ENCODE measurements at places on chromosomes 13 and 19. TPM values are rescaled to one million over a fixed set of nuclear protein-coding genes. Genes with fewer than 3 reads are reported as not detected.
A peak's percentile ranks its signal among the peaks of the same experiment; 100 is the strongest.

DNA sequence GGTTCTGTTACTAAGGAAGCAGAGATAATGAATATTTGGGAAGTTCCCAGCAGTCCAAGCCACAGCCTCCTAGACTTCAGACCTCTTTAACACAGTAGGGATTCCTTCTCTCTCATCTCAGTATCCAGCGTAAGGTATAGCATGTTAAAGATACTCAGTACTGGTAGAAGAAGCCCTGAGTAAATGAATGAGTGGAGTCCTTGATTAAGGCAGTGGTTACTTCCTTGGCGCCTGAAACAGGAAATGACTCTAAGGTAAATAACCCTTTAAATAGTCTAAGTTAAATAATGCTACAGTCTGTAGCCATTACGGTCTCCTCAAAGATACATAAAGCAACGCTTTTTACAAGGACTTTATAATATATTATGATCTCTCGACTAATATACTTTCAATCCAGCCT lies 650.8 kb upstream of the MIR17HG start:
- H3K36me3 ChIP-seq = no peaks in the 10 kb centered on the region
- no peak for DNase-seq
- no peak overlapping the region for H3K4me3 ChIP-seq

- no peaks in the 10 kb centered on the region for H3K36me3 ChIP-seq
- no peak overlapping the region for H3K4me3 ChIP-seq
- no peak for DNase-seq
- no peaks in the 10 kb centered on the region for H3K4me1 ChIP-seq
Observed at GRCh38 chr13:102968572-102969228, 97.5 kb downstream of the SLC10A2 start.

- peaks cover 8% of the 10 kb centered on the region for H3K36me3 ChIP-seq
- H3K27ac ChIP-seq = peak overlapping the region; percentile 84
- peak overlapping the region; percentile 29 for H3K4me3 ChIP-seq
- no peaks in the 10 kb centered on the region for H3K27me3 ChIP-seq
- peaks cover 13% of the 10 kb centered on the region for H3K4me1 ChIP-seq
- no peak for DNase-seq
Observed at GRCh38 chr19:13104848-13105711, 2.4 kb upstream of the LYL1 start.

GRCh38 chr13:51107996-51108395 lies 3.1 kb downstream of the C13orf42 start:
- no peak overlapping the region for H3K27ac ChIP-seq
- H3K4me1 ChIP-seq = no peaks in the 10 kb centered on the region
- H3K36me3 ChIP-seq = no peaks in the 10 kb centered on the region
- H3K27me3 ChIP-seq = no peaks in the 10 kb centered on the region

GRCh38 chr13:41708713-41709112 lies 251.4 kb downstream of the RGCC start:
- DNase-seq = no peak
- H3K4me3 ChIP-seq = peak overlapping the region; percentile 37
- peaks cover 30% of the 10 kb centered on the region for H3K4me1 ChIP-seq
- no peaks in the 10 kb centered on the region for H3K36me3 ChIP-seq

- H3K4me1 ChIP-seq = no peaks in the 10 kb centered on the region
- no peaks in the 10 kb centered on the region for H3K36me3 ChIP-seq
- no peaks in the 10 kb centered on the region for H3K27me3 ChIP-seq
- H3K27ac ChIP-seq = no peak overlapping the region
- no peak for DNase-seq
- H3K4me3 ChIP-seq = no peak overlapping the region
Observed at GRCh38 chr13:89380101-89380500, 1708.9 kb downstream of the SLITRK5 start.

DNA sequence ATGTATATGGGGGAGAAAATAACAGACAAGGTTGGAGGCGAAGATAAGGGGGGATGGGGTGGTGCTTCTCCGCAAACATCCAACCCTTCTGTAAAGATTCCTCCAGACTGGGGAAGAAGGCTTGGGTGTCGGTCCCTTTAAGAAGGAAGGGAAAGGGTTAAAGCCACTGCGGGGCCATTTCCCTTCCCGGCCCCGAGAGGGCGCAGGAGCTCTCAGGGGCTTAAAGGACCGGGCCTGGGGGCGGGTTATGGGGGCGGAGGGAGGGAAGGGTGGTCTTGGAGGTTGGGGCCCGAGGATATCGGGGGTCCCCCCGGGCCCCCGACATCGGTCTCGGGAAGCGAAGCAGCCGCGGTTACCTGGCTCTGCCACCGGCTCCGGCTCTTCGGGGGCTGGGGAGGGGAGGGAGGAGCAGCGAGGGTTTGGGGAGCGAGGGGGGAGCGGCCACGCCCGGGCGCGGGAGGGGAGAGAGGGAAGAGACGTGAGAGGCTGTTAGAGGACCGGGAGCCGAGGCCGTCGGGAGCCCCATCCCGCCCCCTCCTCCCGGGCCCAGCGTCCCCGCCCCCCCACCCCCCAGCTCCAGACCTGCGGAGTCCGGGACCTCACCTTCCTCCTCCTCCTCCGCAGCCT lies 2.8 kb downstream of the TNNT1 start:
- H3K27ac ChIP-seq = no peak overlapping the region
- peaks cover 4% of the 10 kb centered on the region for H3K27me3 ChIP-seq

DNA sequence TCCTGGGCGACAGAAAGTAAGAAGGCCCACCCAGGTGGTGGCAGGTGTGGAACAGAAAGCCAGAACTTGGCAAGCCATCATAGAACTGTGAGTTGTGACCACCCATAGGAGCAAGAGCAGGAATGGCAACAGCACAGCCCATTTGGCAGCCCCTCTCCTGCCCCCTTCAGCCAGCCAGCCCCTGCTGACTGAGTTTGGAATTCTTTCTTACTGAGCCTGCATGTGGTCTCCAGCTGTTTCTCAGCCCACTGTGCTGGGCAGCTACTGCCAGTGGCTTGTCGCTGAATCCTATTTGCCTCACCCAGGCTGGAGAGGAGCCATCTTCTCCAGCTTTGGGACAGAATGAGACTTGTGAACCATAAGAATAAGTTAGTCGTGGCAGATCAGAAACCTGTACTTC lies 28.3 kb downstream of the CNMD start:
- DNase-seq = no peak
- no peak overlapping the region for H3K27ac ChIP-seq
- H3K36me3 ChIP-seq = no peaks in the 10 kb centered on the region
- H3K4me3 ChIP-seq = no peak overlapping the region
- no peaks in the 10 kb centered on the region for H3K4me1 ChIP-seq
- no peaks in the 10 kb centered on the region for H3K27me3 ChIP-seq

DNA sequence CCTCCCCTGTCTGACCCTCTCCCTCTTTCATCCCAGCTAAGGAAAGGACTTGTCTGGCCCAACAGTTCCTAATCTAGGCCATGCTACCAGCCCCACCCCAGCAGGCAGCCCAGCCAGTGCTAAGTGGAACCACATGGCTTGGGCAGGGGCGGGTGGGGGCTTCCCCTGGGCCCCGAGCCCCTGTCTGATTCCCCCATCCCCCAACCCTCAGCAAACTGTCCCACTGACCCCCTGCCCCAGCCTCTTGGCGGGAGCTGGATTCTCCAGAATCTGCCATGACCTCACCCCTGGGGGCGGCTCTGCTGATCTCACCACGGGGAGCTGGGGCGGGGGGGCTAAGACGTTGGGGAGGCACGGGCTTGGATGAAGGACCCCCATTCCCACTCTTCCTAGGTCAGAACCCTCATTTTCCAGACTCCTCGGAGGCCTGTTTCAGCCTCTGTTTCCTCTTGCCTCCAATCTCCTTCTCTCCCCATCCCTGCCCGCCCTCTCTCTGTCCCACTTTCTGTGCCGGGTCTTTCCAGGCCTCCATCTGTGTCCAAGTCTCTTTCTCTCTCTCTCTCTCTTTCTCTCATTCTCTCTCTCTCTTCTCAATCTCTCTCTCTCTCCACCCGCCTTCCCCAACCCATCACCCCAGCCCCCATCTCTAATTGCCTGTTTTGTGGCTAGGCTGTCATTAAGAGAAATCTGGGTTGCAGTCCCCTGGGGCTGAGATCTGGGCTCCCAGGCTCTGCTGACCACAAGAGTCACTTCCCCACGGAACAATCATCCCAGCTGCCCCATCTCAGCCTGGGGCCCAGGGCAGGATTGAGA lies 2.7 kb downstream of the COL5A3 start:
- H3K27ac ChIP-seq = peak overlapping the region; percentile 9
- no peak overlapping the region for H3K4me3 ChIP-seq
- H3K4me1 ChIP-seq = peaks cover 29% of the 10 kb centered on the region
- no peak for DNase-seq
- H3K36me3 ChIP-seq = no peaks in the 10 kb centered on the region

- H3K36me3 ChIP-seq = no peaks in the 10 kb centered on the region
- no peak overlapping the region for H3K27ac ChIP-seq
- no peak overlapping the region for H3K4me3 ChIP-seq
Observed at GRCh38 chr13:82480415-82480814, 1401.9 kb downstream of the SLITRK1 start.

- no peak overlapping the region for H3K4me3 ChIP-seq
- no peaks in the 10 kb centered on the region for H3K27me3 ChIP-seq
- H3K27ac ChIP-seq = no peak overlapping the region
- no peaks in the 10 kb centered on the region for H3K4me1 ChIP-seq
- no peaks in the 10 kb centered on the region for H3K36me3 ChIP-seq
- DNase-seq = no peak
Observed at GRCh38 chr19:18185538-18185937, 7.5 kb upstream of the MPV17L2 start.

DNA sequence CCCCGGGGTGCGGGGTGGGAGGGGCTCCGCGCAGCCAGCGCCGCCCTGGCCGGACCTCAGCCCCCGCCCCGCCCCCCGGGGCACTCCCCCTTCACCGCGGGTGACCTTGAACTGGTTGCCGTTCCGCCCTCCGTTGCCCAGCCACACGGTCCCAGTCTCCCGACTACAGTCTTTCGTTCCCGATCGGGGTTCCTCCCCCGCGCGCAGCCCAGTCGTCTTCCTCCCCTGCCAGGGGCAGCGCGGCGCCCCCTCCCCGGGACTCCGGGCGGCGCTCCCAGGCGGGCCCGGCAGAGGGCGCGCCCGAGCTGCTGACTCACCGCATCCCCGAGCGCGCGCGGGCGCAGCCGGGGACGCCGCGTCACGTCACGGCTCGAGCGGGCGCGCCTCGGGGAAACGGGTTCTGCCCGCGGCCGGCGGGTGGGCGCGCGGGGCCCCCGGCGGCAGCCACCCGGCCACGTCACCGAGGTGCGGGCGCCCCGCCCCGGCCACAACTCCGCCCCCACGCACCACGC lies 459 bp downstream of the MIDN start:
- peak overlapping the region; percentile 100 for H3K27ac ChIP-seq
- H3K27me3 ChIP-seq = no peaks in the 10 kb centered on the region
- H3K4me1 ChIP-seq = peaks cover 51% of the 10 kb centered on the region
- H3K36me3 ChIP-seq = no peaks in the 10 kb centered on the region
- peak overlapping the region; percentile 99 for H3K4me3 ChIP-seq

GRCh38 chr19:482186-483041 lies 13.9 kb upstream of the MADCAM1 start:
- no peak for DNase-seq
- no peaks in the 10 kb centered on the region for H3K4me1 ChIP-seq
- no peak overlapping the region for H3K27ac ChIP-seq
- no peaks in the 10 kb centered on the region for H3K27me3 ChIP-seq

- DNase-seq = no peak
- peak overlapping the region; percentile 51 for H3K4me3 ChIP-seq
- H3K4me1 ChIP-seq = peaks cover 10% of the 10 kb centered on the region
- no peaks in the 10 kb centered on the region for H3K36me3 ChIP-seq
- H3K27ac ChIP-seq = no peak overlapping the region
Observed at GRCh38 chr19:17751912-17752273, 616 bp downstream of the FCHO1 start.

GRCh38 chr13:27854606-27855005 lies 62.3 kb downstream of the GSX1 start:
- DNase-seq = no peak
- no peaks in the 10 kb centered on the region for H3K4me1 ChIP-seq
- no peak overlapping the region for H3K4me3 ChIP-seq
- H3K27me3 ChIP-seq = no peaks in the 10 kb centered on the region
- H3K27ac ChIP-seq = no peak overlapping the region

DNA sequence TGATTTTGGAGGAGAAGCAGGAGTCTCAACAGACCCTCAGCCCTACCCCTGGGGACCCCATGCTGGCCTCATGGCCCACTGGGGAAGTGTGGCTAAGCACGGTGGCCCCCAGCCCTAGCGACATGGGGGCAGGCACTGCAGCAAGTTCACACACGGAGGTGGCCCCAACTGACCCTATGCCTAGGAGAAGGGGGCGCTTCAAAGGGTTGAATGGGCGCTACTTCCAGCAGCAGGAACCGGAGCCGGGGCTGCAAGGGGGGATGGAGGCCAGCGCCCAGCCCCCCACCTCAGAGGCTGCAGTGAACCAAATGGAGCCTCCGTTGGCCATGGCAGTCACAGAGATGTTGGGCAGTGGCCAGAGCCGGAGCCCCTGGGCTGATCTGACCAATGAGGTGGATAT lies 14.9 kb downstream of the NCAN start:
- H3K27me3 ChIP-seq = no peaks in the 10 kb centered on the region
- H3K4me3 ChIP-seq = no peak overlapping the region
- H3K27ac ChIP-seq = no peak overlapping the region
- H3K4me1 ChIP-seq = peaks cover 7% of the 10 kb centered on the region

GRCh38 chr13:100274942-100275506 lies 186.1 kb downstream of the PCCA start:
- no peak overlapping the region for H3K4me3 ChIP-seq
- no peak overlapping the region for H3K27ac ChIP-seq
- no peak for DNase-seq
- H3K36me3 ChIP-seq = no peaks in the 10 kb centered on the region

- no peaks in the 10 kb centered on the region for H3K27me3 ChIP-seq
- no peak for DNase-seq
- no peaks in the 10 kb centered on the region for H3K4me1 ChIP-seq
- no peak overlapping the region for H3K27ac ChIP-seq
Observed at GRCh38 chr13:47707414-47707813, 293.7 kb downstream of the SUCLA2 start.

DNA sequence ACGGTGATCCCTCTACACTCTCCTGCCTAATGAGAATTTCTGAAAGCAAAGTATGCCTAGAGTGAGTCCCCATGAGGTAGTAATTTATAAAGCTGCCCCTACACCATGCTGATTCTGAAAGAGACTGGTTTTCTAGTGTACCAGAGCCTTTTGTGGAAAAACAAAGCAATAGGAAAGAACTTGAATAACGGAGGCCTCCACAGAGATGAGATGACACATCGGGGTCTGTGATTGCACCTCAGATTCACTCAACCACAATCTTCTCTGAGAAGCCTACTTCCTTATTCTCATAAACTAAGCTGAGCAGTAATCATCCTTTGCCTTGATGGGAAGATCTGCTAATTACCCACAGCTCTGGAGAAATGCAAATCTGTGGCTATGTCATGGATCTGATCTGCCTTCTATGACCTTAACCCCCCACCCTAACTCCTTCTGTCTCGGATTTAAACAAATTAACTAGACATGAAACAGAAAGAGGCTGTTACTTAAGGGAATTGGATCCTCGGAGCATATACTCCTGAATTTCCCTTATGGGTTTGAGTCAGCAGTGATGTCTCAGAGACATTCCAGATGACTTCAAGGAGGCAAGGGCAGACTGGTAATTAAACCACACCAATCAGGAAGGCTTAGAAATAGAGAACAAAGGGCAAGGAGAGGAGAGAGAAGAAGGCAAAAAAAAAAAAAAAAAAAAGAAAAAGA lies 128.0 kb downstream of the DCT start:
- no peaks in the 10 kb centered on the region for H3K36me3 ChIP-seq
- no peak for DNase-seq
- no peaks in the 10 kb centered on the region for H3K27me3 ChIP-seq
- H3K4me3 ChIP-seq = no peak overlapping the region

The IGSF23 gene
- total RNA-seq = not detected

The POU2F2 gene
- 0.85 TPM for total RNA-seq

The SRRM5 gene
- 0.56 TPM for total RNA-seq

The SBSN gene
- total RNA-seq = not detected

The FAM174C gene
- 18.8 TPM for total RNA-seq

The ZNF524 gene
- total RNA-seq = 21.7 TPM

The LILRB5 gene
- total RNA-seq = 17.6 TPM

The DIAPH3 gene
- 7.1 TPM for total RNA-seq

The NMRK2 gene
- not detected for total RNA-seq

The LIM2 gene
- total RNA-seq = not detected

The PSG4 gene
- not detected for total RNA-seq

The PRR22 gene
- total RNA-seq = 1.1 TPM

The SPINT2 gene
- 218 TPM for total RNA-seq

Data from thoracic aorta (tissue), 2 donors.